ENCODE measurements at places on chromosomes 12 and 14.

- DNase-seq, result no peak
Measured at GRCh38 chr14:85520581-85520980, 9.4 kb upstream of the FLRT2 start.

- no peak for DNase-seq
Measured at GRCh38 chr14:36317650-36318049, 2.8 kb downstream of the MBIP start.

- no peak for DNase-seq
Measured at GRCh38 chr14:47596232-47596631, 79.2 kb downstream of the MDGA2 start.

DNA sequence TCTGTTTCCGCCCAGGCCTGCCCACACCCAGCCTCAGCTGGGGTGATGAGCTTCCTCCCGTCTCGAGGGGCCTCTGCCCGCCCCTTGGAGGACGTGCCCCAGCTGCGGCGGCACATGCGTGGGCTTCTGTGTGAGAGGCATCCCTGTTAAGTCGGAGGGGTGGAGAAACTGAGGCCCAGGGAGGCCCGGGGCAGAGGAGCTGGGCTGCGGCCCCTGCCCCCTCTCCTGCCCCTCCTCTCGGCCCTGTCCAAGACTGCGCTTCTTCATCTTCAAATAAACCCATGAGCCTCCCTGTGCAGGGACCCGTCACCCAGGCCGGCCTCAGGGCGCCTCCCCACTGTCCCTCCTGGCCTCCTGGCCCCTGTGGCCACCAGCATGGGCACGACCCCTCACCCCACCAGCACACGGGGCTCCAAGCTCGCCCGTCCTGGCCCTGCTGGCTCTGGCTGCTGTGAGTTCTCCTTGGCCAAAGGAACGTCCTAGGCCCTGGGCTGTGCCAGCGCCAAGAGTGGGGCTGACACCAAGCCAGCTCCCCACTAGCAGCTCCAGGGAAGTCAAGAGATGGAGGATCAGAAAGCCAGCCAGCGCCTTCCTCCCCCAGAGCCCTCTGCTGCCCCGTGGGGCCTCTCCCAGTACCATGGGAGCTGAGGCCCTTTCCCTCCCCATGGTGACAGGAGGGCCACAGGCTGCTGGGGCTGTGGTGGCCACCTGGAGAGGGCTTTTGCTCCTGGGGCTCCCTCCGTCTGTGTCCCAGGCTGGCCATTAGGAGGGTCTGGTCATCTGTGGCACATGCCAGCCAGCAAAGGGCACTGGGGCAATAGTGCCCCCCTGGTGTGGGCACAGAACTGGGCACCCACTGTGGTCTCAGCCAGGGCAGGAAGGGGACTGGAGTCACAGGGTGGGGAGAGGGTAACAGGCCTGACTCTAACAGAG is 180.4 kb downstream of the KIF26A start:
- DNase-seq, result no peak

DNA sequence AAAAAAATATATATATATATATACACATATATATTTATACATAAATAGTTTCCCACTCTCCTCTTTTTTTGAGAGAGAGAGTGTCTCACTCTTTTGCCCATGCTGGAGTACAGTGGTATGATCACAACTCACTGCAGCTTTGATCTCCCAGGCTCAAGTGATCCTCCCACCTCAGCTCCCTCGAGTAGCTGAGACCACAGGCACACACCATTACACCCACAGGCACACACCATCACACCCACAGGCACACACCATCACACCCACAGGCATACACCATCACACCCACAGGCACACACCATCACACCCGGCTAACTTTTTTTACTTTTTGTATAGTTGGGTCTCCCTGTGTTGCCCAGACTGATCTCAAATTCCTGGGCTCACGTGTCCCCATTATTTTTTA is 14.1 kb upstream of the GAPDH start:
- no peak for DNase-seq

DNA sequence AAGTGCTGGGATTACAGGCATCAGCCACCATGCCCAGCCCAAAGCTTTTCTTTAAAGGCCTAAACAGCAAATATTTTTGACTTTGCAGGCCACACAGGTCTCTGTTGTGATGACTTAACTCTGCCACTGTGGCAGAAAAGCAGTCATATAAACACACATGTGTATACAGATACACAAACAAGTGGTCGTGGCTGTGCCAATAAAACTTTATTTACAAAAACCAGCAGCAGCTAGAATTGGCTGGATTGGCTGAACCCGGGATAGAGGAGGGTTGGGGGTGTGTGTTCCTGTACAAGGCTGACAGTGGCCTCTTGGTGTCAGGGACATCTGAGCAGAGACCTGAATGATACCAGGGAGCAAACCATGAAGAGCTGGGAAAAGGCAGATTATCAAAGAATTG is 95.6 kb downstream of the NCOR2 start:
- DNase-seq, result no peak

GRCh38 chr12:473863-474577 is 14.3 kb downstream of the B4GALNT3 start:
- DNase-seq, result no peak

DNA sequence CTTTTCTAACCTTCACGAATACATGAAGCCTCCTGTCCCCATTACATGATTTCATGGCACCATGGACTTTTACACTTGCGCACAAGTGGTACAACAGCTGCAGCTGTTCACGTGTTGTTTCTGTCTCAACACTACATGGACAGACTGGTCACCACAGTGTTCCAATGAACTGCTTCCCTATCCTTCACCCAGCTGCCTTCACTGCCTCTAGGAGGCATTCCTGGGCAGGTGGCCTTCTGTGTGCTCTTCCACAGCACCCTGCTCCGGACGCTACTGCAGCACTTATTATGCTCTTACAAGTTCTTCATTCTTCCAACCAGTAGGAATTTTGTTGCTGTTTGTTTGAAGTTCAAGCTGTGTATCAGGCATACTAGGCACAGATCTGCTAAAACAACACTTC is 1.5 kb downstream of the MTERF2 start:
- DNase-seq, result no peak

GRCh38 chr14:35821564-35822411 is 4.3 kb upstream of the BRMS1L start:
- DNase-seq, result no peak

DNA sequence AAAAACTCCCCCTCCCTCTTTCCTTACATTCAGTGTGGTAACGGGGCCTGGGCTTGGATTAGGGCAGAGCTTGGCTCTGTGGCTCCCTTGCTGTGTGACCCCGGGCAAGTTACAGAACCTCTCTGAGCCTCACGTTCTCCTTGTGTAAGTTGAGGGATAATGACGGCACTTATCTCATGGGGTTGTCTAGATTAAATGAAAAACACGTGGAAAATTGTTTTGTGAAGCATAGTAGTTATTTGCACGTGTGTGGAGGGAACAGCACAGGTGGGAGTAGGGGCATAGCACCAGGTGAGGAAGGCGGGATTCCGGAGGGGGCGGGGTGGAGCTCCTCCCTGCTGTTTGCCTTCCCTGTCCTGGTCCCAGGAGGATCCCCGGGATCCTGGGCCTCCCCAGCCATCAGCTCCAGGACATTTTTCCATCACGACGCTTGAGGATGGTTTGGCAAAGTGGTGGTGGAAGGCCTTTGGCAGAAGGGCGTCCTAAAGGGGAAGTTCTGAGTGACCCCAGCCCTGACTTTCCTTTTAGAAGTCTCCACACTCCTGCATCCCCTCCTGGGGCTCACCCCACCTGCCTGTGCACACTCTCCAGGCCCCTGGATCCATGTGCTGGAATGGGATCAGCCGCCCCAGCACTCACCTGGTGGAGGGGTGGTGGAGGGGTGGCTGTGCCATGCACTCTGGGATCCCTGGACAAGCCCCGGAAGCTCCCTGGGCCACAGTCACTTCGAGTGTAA is 22.7 kb downstream of the LRTM2 start:
- no peak for DNase-seq

- no peak for DNase-seq
Measured at GRCh38 chr12:110223777-110224378, 57.2 kb upstream of the ATP2A2 start.

GRCh38 chr12:51156245-51156765 is 16.6 kb downstream of the TFCP2 start:
- no peak for DNase-seq

DNA sequence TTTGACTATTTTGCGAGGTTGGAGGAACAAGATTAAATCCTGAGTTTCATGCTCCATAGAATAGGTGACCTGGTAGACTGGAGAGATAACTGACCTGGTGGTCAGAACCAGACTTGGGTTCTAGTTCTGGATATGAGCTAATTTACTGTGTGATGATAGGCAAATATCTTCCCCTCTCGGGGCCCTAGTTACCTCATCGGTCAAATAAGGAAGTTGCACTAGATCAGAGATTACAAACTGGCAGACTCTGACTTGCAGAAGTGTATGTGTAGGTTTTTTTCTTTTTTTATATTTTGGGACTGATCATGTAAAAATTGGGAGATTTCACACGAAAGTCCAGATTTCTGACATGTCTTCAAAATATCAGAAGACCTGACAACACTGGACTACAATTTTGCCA is 37.0 kb downstream of the RPH3A start:
- DNase-seq, result no peak

DNA sequence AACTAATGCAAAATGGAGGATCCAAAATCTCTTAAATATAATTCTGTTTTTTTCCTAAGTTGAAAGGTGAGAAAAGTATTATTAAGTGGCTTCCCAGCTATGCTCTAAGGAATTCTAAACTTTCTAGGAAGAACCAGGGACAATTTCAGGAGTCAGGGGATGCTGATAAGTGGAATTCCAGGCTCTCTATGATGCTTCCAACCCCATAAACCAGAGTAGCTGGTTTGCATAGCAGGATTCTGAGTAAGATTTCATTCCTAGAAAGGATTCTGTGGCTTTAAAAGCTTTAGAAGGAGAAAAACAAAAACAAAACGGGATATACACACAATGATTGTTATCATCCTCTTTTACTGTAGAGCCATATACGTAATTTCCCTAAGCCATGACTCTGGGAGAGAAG is 93.9 kb downstream of the SLC16A7 start:
- no peak for DNase-seq

DNA sequence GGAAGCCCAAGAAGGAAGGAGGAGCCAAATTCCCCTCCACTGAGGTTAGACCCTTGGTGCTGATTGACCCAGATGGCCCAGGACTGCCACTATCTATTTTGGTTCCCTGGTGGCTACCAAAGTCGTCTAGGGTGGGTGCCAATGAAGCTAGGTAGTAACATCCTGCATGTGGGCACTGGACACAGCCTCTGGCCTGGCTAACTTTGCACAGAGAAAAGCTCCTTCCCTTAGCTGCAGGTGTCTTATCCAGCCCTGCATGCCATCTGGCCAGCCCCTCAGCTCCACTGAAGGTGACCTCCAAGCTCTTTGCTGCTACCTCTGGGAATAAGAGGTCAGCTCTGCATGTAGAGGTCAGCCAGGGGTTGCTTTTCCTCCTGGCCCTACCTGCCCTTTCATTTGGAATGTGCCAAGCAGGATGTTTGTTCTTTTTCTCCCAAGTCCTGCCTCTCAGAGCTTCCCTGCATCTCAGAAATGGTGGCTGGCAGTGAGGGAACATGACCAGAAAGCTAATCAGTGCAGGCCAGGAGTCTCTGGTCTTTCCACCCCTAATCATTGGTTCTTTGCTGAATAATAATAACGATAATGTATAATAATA is 34.0 kb downstream of the JDP2 start:
- no peak for DNase-seq

DNA sequence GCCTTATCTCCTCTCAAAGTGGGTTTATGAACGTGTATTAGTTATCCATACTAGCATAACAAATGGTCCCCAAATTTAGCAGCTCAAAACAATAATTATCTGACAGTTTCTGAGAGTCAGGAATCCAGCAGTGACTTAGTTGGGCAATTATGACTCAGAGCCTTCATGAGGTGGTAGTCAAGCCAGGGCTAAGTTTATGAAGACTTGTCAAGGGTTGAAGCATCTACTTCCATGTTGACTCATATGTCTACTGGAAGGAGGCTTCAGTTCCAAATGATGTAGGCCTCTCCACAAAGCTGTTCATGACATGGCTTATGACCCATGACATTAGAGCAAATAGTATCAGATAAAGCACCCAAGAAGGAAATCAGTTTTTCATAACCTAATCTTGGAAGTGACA is 73.2 kb downstream of the IPO8 start:
- no peak for DNase-seq

- DNase-seq, result no peak
Measured at GRCh38 chr14:81447021-81447764, 47.1 kb upstream of the STON2 start.

- no peak for DNase-seq
Measured at GRCh38 chr14:73780391-73780790, 66.2 kb upstream of the PNMA1 start.

DNA sequence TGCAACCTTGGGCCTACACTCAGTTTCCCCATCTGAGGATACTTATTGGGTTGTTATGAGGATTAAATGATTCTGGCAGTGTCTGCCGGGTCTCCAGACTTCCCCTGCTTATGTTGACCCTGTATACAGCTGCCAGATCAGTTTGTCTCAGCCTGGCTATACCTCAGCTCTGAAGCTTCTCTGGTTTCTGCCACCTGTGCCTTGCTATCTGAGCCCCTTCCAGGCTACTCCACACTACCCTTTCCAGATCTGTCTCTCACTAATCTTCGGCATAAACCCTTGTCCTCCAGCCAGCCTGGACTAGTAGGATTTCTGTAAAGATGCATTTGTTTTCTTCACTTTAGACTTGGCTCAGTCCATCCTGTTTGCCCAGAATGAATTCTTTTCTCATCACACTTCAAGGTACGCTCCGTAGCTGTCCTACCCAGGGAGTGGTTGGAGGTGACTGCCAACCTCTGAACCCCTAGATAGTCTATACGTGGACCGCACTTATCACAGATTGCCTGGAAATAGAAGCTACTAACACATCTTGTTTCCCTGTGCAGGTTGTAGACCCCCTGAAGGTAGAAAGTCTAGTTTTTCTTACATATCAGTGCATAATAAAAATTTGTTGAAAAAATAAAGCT is 422.4 kb downstream of the RAD51B start:
- no peak for DNase-seq

GRCh38 chr14:64324895-64325294 is 30.7 kb upstream of the ESR2 start:
- no peak for DNase-seq

DNA sequence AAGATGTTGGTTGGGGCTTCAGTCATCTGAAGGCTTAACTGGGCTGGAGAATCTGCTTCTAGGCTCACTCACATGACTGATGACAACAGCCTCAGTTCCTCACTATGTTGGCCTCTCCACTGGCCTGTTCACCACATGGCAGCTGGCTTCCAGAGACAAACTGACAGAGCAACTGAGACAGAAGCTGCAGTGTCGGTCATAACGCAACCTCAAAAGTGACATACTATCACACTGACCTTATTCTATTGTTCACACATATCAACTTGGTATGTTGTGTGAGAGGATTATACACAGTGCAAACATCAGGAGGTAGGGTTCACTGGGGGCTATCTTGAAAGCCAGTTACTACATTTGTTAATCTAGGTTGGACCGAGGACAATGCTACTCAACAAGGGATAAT is 92.9 kb downstream of the PAWR start:
- DNase-seq, result no peak

GRCh38 chr14:57970175-57970574 is 104.3 kb upstream of the SLC35F4 start:
- no peak for DNase-seq

GRCh38 chr14:39023939-39024871 is 78.8 kb downstream of the SEC23A start:
- DNase-seq, result no peak

- DNase-seq, result no peak
Measured at GRCh38 chr12:116442946-116443345, 116.2 kb upstream of the MAP1LC3B2 start.

GRCh38 chr14:93912782-93913181 is 14.4 kb upstream of the FAM181A start:
- no peak for DNase-seq

- no peak for DNase-seq
Measured at GRCh38 chr12:64400041-64400440, 4.2 kb upstream of the XPOT start.

- DNase-seq, result no peak
Measured at GRCh38 chr14:54348923-54349620, 47.7 kb upstream of the CDKN3 start.

Measured in C1 segment of cervical spinal cord (tissue), 14 donors.